ENCODE measurements at places on chromosomes 13 and 19. TPM values are rescaled to one million over a fixed set of nuclear protein-coding genes. Genes with fewer than 3 reads are reported as not detected.
A peak's percentile ranks its signal among the peaks of the same experiment; 100 is the strongest.

DNA sequence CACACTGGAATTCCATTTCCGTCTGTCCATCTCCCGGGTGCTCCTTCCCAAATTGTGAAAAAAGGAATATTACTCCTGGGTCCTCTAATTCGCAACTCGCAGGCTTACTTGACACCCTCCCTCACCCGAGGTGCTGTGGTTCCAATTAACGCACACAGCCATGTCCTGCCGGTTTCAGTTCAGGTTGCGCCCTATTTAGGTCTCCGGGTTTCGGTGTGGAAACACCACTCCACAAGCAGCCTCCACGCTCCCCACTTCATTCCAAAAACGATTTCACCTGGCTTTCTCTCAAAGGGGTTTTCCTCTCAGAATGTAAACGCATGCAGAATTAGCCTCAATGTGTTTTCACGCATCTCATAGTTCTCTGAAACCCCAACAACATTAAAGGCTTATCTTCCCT lies 37.9 kb downstream of the NAXD start:
- DNase-seq: no peak

DNA sequence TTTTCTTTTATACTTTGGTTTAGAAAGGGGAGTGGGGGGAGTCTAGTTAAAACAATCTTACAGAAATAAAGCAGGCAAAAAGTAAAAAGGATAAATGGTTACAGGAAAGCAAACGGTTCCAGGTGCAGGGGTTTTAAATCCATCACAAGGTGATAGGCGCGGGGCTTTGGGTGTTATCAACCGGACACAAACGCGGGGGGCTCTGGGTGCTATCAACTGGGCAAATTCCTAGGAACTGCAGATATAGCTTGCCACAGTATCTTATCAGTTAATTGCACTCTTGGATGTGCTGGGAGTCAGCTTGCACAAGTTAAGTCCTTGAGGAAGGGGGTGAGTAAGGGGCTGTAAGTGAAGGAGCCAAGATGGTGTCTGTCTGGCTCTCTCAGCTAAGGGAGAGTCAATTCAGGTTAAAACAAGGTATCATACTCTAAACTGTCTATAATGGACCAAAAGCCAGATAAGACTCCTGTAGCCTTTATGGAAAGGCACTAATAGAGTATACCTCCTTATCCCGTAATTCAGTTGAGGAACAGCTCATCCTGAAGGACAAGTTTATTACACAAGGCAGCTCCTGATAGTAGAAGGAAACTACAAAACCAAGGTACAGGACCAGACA lies 32.6 kb upstream of the ZSCAN5A start:
- no peak for DNase-seq

DNA sequence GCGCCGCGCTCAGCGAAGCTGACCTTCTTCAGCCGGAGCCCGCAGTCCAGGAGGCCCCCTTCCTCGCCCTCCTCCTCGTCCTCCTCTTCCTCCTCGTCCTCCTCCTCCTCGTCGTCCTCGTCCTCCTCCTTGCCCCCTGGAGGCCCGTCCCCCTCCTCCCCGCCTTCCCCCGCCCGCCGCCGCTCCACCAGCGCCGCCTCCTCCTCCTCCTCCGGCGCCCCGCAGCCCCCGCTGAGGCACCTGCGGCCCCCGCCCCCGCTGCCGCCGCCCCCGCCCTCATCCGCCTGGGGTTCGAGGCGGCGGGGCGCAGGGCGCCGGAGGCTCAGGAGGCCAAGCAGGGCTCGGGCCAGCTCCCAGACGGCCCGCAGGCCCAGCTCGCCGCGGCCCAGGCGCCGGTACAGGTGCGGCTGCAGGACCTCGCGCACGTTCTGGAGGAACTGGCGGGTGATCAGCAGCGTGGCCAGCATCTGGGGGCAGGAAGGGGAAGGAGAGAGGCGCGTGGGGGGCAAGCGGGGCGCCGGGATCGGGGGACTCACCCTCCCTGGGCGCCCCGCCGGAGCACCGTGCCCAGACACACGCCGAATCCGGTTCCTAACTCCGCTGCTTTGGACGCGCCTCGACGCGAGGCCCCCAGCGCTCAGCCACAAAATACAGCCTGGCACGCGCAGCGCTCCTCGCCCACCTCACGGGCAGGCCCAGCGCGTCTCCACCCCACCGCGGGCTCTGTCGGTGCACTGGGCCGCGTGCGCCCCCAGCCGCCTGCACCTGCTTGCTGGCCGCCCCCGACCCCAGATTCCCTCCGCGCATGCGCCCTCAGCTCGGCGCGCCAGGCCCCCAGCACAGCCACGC lies 5.9 kb downstream of the ANO8 start:
- peak; percentile 44 for DNase-seq

DNA sequence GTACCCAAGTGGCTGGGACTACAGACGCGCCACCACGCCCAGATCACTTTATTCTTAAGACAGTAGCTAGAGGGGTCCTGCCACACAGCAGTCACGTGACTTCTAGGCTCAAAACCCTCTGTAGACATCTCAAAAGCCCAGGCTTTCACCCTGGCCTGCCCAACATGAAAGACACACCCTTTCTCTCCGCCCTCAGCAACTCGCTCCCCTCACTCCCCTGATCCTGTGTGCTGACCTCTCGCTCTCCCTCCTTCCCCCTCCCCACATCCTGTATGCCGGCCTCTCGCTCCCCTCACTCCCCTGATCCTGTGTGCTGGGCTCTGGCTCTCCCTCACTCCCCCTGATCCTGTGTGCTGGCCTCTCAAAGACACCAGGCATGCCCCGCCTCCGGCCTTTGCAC lies 77.4 kb downstream of the SLC15A1 start:
- no peak for DNase-seq

GRCh38 chr13:111315347-111315995 lies 5.0 kb upstream of the TEX29 start:
- no peak for DNase-seq

- peak; percentile 66 for DNase-seq
Observed at GRCh38 chr13:110684388-110685056, 21.4 kb downstream of the CARS2 start.

DNA sequence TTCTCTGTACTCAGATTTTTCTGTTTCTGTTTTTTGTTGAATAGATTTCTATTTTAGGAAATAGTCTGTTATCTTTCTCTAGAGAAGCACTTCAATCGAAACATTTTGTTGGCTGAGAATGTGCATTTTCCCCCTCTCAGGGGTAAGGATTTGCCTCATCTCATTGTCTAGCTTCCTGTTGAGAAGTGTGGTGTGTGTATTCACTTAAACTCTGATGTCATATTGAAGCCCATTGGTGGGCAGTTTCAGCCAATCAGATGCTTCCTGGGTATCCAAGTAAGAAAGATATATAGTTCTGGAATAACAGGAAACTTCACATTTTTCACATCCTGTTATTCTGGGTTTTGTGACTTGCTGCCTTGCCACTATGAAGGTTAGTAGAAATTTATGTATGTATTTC lies 87.6 kb downstream of the ARHGEF7 start:
- no peak for DNase-seq

GRCh38 chr19:10808937-10809649 lies 26.9 kb downstream of the TMED1 start:
- peak; percentile 23 for DNase-seq

- DNase-seq: peak; percentile 6
Observed at GRCh38 chr13:86020351-86021002, 221.3 kb upstream of the SLITRK6 start.

DNA sequence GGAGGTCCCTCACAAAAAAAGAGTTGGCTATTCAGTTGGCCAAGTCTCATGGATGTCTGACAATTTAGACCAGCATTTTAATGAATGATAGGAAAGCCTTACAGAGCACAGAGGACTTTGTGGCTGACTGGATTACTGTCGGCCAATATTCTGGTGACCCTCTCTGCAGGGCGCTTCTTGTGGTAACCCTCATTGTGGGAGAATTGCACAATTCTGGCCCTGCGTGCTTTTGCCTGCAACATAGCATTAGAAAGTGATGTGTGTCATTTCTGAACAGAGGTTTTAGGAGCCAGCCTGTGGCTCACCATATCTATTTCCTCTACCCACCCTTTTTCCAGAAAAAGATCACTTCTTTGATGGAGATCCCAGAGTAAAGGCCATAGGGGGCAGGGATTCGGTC lies 71.4 kb downstream of the EFNB2 start:
- DNase-seq: no peak

DNA sequence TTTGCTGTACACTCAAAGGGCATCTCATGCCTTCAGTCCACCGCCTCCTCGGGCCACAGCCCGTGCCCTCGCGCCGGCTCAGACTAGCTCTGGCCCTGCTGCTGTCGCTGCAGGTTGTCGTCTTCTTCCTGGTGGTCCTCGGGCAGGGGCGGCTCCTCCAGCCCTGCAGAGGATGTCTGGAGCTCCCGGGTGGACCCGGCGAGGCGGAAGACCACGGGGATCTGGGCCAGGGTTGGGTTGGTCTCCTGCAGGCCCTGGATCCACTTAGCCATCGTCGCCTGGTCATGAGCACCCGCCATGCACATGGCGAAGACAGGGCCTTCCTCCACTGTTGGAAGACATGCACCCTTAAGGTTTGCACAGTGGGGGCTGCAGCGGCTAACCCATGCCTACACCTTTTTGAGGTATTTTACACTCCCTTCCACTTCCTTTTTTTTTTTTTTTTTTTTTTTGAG lies 489 bp upstream of the ZNF653 start:
- no peak for DNase-seq

DNA sequence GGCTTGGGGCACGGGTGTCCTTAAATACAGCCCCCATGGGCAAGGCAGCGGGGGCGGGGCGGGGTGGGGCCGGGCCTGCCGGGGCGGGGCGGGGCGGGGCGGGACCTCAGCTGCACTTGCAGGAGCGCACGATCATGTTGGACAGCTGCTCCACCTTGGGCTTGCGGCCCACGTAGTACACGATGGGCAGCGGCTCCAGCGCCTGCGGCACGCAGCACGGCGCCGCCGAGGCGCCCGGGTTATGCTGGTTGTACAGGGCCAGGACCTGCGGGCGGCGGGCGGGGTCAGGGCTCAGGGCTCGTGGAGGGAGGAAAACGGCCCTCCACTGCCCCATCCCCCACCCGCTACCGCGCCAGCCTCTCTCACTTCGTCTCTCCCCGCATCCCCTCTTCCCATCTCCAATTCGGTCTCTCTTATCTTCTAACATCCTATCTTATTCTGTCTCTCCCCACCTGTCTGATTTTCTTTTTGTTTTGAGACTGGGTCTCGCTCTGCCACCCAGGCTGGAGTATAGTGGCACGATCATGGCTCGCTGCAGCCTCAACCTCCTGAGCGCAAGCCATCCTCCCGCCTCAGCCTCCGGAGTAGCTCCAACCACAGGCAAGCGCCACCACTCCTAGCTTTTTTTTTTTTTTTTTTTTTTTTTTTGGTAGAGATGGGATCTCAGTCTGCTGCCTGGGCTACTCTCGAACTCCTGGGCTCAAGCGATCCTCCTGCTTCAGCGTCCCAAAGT lies 21.1 kb downstream of the CCDC97 start:
- no peak for DNase-seq

GRCh38 chr13:104833221-104833620 lies 1702.2 kb downstream of the EFNB2 start:
- DNase-seq: no peak

DNA sequence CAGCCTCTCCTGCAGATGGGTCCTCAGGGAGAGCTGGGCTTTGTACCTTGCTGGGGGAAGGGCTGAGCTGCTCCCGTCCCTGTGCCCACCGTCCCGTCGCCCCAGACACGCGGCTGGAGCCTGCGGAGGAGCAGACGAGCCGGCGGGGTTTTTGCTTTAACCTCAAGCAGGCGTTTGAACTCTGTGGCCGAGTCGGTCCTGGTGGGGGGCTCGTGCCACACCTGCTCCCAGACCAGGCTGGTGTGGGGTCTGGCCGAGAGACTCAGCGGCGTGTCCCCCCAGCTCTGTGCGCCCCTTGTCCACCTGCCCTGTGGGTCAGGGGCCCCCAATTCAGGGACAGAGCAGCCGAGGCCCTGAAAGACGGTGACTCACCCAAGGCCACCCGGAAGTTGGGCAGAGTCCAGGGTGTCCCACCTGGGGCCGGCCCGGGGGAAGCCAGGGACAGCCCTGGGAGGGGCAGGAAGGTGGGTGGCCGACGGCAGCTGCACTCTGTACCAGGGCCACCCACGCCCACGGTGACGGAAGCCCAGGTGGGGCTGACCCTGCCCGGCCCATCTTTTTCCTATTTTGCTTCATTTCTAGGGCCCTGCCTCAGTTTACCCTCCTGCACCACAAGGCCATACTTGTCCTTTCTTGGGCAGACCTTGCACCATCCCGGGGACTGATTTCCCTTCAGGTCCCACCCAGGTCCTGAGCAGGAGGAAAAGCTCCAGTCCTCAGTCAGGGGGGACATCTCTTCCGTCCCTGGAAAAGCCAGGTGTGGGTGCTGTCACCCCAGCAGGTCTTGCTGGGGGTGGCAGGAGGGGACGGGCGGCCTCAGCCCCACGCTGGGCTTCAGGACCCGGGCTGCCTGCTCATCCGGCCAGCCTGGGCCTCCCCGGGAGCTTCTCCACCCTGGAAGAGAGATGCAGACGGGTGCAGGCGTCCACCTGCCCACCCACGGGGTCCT lies 5.3 kb downstream of the EFNA2 start:
- peak; percentile 93 for DNase-seq

GRCh38 chr13:99263126-99263785 lies 5.1 kb upstream of the GPR18 start:
- DNase-seq: no peak

FAM83E gene
- 94.0 TPM for polyA plus RNA-seq

VSTM2B gene
- polyA plus RNA-seq: 6.9 TPM

CD37 gene
- polyA plus RNA-seq: 2.7 TPM
